ENCODE measurements at places on chromosomes 5 and 9.
A peak's percentile ranks its signal among the peaks of the same experiment; 100 is the strongest.

DNA sequence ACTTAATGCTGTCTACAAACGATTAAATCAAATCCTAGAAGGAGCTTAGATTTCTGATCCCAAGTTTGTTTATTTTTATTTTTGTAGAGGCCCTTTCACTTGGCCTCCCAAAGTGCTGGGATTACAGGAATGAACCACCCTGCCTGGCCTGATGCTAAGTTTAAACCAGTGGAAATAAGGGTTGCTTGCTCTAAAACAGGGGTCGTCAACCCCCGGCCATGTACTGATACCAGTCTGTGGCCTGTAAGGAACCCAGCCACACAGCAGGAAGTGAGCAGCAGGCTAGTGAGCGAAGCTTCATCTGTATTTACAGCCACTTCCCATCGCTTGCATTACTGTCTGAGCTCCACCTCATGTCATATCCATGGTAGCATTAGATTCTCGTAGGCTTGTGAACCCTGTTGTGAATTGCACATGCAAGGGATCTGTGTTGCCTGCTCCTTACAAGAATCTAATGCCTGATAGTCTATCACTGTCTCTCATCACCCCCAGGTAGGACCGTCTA is 11.4 kb downstream of the TTC1 start:
- no peak for DNase-seq

DNA sequence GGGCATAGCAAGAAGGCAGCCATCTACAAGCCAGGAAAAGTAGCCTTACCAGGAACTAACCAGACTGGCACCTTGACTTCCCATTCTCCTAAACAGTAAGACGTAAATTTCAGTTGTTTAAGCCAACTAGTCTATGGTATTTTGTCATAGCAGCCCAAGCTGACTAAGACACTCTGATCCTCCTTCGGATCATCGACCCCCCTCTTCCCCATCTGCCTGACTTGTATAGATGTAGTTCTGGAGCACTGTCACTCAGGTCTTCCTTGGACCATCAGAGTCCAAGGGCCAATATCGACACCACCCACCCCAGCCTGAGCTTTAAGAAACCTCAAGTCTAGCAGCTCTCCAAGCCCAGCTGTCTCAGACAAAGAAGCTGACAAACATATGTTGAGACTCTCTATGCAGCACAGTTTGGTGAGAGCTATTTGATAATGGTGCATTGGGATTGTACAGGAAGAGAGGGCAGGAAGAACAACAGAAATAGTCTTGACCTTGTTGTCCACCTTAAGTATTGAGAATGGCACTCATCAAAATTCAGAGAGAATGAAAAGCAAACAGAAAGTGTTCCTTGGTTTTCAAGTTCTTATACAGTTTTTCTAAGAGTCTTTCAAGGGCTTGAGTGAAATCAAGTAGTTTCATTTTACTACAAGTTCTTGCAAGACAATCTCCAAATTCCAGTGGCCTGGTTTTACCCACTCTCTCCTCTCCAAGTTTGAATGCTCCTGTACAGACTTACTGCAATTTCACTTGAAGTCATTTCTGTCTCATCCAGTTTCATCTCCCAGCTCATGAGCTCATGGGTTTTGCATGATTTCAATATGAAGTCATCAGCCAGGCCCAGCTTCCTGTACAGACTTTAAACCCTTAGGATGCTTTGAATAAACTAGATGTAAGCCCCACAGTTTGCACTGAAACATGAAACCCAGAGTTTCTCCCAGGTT is 122.3 kb upstream of the RAI14 start:
- DNase-seq: no peak

- DNase-seq: no peak
Observed at GRCh38 chr9:95778957-95779356, 96.5 kb upstream of the ERCC6L2 start.

- DNase-seq: peak; percentile 32
Observed at GRCh38 chr9:29830821-29831220, 2257.5 kb upstream of the C9orf72 start.

- DNase-seq: no peak
Observed at GRCh38 chr9:126947529-126947928, 32.9 kb downstream of the RALGPS1 start.

DNA sequence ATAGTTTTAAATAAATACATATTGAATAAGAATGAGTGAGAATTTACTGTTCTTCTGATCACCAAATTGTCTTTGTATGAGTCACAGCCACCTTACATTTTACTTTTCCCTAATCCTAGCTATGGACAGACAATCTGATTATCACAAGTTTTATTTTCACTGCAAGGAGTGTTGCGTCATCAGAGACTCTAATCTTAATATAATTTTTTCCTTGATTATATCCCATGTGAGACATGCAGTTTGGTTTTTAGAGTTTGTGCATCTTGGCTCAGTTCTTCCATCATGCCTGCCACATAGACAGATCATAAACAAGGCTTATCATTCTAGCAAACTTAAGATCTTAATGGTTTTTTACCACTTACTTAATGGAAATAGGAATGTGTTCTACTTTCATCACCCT is 478.5 kb upstream of the CDH18 start:
- no peak for DNase-seq

DNA sequence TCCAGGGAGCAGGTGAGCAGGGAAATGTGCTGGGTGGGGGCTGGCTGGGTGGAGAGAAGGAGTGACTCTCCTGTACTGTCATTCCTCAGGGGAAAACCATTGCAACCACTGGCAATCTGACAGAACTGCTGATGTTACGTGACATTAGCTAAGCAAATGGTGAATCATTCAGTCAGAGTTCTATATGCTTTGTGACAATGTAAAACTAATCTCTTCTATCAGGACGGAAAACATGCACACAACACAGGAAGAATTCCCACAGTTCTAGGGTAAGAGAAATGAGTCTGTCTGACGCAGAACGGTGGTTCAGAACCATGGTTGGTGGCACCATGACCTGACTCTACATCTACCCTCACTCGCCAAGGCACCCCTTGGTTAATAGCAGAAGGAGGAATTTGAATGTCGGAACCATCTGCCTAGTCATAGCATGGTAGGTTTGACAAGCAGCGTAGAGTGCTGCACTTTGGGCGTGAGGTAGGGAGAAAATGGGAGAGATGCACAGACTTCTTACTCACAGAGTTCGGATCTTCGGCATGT is 243.6 kb upstream of the PANK3 start:
- no peak for DNase-seq

- no peak for DNase-seq
Observed at GRCh38 chr9:34869390-34869789, 88.7 kb upstream of the PHF24 start.

DNA sequence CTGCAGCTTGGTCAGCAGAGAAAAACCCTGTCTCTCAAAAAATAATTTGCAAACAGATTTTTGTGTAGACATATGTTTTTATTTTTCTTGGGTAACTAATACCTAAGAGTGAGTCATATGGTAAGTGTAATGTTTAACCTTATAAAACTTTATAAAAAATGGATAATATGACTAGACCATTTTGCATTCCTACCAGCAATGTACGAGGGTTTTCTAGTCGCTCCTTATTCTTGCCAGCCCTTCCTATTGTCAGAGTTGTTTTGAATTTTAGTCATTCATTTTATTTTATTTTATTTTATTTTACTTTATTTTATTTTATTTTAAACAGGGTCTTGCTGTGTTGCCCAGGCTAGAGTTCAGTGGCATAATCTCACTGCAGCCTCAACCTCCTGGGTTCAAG is 37.8 kb downstream of the RABGAP1 start:
- DNase-seq: no peak

- no peak for DNase-seq
Observed at GRCh38 chr9:92534204-92534603, 1.6 kb downstream of the ECM2 start.

DNA sequence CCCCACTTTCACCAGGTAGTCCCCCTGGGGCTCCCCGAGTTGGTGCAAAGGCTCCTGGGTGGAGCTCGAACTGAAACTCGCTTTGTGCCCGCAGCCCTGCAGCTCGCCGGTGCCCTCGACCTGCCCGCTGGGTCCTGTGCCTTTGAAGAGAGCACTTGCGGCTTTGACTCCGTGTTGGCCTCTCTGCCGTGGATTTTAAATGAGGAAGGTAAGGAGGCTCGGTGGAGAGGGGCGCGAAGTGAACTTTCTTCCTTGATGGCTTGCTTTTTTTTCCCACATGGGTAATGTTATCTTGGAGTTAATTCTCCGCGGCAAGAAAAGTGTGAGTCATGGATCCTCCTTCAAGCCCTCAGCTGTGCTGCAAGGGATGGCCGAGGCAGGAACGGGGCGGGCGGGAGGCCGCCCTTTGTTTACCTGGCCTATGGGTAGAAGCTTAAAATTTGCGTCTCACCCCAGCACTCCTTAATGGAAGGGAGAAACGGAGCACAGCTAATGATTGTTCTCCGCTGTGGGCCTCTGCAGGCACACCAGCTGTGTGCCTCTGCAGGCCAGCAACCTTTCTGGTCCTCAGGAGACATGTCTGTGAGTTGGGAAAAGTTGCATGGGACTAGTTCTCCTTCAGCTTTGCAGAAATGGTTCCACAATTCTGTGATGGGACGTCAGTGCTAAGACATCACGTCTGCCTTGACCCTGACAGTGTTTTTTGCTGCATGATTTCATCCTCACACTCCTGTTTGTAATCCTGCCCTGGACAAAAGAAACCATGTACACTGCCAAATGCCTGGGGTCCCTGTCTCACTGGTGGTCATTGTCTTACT is 1.1 kb downstream of the MAMDC2 start:
- no peak for DNase-seq

- DNase-seq: no peak
Observed at GRCh38 chr9:130276121-130276520, 10.6 kb downstream of the HMCN2 start.

DNA sequence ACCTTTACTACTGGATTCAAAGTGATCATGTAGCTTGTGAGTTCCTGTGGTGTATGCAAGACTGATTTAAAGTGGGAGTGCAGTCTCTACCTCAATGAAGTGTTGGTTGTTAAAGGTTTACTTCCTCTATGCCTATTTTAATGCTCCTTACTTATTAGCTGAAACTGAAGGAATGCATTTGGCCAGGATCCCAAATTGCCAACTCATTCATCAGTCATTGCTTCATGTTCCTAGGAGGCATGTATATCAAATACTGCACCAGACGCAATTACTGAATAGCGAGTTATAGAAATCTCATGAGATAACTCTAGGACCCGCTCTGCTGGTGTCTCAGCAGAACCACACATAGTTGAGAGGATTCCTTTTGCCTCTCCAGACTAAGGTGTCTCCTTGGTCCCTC is 143.0 kb upstream of the RPS23 start:
- no peak for DNase-seq

- no peak for DNase-seq
Observed at GRCh38 chr5:115467628-115468027, 76.9 kb downstream of the FEM1C start.

- DNase-seq: no peak
Observed at GRCh38 chr9:708551-709432, 132.7 kb upstream of the DMRT1 start.

DNA sequence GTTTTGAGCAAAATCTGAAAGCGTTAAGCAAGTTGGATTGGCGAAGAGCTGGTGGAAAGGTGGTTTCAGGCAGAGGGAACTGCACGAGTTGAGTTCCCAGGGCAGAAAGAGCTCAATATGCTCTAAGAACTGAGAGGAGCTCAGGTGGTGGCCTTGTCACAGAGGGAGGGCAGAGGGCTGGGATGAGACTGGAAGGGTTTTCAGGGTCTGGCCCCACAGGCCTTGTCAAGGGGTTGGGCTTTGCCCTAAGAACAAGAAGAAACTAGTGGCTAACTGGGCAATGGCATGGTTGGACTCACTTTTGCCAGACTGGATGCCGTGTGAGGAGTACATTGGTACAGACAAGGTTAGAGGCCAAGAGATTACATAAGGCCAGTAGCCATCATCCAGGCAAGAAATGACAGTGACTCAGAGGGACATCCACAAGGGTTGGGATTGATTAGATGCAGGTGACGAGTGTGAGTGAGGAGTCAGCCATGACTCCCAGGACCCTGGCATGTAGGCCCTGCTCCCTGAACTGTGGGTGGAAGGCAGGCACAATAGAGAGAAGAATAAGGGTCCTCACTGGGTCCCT is 75.1 kb upstream of the SMIM23 start:
- no peak for DNase-seq

GRCh38 chr5:139964994-139965565 is 78.0 kb downstream of the NRG2 start:
- no peak for DNase-seq

GRCh38 chr9:80586786-80587330 is 1015.1 kb downstream of the TLE4 start:
- no peak for DNase-seq

DNA sequence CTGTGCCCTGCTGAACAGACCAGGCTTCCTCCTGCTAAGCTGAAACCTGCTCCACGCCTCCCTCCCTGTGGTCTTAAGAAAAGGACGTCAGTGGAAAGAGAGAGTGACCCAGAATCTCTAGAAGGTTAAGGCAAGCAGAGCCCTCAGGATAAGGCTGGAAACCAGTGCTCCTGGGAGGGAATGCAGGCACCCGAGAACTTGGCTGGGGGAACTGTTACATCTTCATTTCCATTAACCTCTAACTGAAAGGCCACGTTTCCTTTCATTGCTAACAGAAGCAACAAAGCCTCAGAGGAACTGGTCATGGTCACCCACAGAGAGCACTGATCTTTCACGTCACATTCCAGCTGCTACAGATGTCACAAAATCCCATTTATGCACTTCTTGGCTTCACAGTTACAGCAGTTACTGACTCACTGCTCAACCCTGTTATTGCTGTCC is 26.1 kb upstream of the AKNA start:
- no peak for DNase-seq

- DNase-seq: no peak
Observed at GRCh38 chr5:109516390-109516789, 106.6 kb upstream of the PJA2 start.

DNA sequence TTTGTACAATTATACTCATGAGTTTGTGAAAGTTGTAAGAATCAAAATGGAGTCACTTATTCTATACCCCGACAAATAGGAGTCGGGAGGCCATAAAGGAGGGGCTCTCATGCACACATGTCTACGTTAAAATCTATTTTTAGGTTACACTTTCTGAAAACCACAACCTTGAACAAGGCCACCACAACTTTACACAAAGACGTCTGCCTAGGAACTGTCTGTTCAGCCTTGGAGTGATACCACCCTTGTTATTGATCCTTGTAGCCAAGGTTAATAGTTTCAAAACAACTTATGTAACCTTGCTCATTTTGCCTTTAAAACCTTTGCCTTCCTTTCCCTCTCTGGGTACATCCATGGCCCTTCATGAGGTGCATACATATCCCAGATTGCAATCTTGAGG is 4.1 kb upstream of the NDFIP1 start:
- no peak for DNase-seq
